Iris pigment epithelial cell (primary cell): ENCODE measurements at places on chromosomes 2 and 18.

- no peak for DNase-seq
Measured at GRCh38 chr2:169005080-169005598, 26.0 kb downstream of the ABCB11 start.

DNA sequence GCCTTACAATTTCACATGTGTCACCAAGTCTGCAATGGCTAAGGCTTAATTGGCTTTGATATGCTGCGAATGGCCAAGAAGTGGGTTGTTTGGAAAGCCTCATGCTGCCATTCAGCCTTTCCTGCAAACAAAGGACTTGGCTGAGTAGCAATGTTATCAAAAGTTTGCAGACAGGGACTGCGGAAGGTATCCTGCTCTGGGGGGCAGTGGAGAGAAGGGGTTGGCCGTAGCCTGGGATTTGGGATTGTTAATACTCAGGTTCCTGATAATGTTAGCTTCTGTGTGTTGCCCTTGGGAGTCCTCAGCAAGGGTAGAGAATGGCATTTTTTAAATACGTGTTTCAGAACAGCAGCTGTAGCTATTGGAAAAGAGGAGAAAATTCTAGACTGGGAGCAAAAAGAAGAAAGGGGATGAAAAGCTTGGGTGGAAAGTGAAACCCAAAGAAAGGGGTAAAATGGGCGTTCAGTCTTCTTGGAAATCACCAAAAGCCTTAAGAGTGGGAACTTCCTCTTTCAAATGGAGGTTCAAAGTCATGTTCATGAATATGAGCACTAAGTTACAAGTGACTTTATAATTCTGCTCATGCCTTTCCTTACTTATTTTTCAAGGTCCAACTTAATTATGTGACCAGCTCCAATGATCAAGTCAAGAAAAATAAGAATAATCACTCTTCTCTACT lies 325.1 kb downstream of the RNF144A start:
- DNase-seq, result no peak

DNA sequence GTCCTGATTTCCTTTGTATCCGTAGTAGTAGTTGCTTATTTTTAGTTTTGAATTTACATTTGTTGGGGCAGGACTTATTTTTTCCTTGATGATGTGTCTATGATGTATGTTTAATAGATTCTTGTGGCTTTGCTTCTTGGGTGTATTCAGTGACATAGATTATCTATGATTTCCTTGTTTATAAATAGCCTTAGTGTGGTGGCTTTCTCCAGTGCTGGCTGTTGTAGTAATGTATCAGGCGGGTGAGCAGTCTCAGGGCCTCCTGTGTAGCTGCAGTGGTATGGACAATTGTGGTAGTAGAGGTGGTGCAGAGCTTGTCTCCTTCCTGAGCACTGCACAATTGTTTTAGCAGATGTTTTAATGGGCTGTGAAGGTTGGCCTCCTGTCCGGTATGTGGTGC lies 60.5 kb downstream of the SMCHD1 start:
- peak; percentile 55 for DNase-seq

- DNase-seq, result no peak
Measured at GRCh38 chr2:119260646-119261492, 37.2 kb downstream of the STEAP3 start.

GRCh38 chr2:144261966-144262365 lies 258.0 kb downstream of the ZEB2 start:
- no peak for DNase-seq

- DNase-seq, result no peak
Measured at GRCh38 chr2:44623622-44624351, 262.0 kb downstream of the CAMKMT start.

DNA sequence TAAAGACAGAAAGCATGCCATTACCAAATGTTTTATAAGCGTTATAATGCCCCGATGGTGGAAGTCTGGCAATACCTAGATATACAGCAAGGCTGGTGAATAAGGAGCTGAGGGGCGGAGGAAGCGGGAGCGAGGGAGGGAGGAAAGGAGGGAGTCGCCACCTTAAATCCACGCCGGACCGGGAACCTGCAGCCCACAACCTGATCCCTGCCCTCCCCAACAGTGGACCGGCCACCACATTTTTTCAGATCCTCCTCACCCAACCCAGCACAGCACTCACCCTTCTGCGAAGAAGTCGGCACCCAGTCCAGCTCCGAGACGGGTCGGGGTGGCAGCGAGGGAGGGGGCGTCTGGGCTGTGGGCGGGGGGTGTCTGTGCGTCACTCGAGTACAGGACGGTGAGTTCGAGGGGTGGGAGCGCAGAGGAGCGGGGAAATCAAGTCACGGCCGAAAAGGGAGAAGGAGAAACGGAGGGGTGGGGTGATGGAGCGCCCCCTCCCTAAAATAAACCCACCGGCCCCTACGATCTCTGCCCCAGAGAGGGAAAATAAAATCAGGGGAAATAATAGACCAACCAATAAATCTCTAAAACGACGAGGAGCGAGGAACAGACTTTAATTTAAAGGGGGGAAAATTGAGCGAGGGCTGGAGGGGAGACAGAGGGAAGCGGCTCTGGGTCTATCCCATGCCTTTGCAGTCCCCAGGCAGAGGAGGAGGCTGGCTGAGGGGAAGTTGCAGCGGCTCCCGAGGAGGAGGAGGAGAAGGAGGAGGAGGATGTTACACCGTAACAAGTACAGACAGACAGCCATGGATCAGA lies 96.5 kb upstream of the SERTAD2 start:
- DNase-seq, result peak; percentile 52

- DNase-seq, result peak; percentile 51
Measured at GRCh38 chr2:221969087-221969829, 329.5 kb downstream of the PAX3 start.

DNA sequence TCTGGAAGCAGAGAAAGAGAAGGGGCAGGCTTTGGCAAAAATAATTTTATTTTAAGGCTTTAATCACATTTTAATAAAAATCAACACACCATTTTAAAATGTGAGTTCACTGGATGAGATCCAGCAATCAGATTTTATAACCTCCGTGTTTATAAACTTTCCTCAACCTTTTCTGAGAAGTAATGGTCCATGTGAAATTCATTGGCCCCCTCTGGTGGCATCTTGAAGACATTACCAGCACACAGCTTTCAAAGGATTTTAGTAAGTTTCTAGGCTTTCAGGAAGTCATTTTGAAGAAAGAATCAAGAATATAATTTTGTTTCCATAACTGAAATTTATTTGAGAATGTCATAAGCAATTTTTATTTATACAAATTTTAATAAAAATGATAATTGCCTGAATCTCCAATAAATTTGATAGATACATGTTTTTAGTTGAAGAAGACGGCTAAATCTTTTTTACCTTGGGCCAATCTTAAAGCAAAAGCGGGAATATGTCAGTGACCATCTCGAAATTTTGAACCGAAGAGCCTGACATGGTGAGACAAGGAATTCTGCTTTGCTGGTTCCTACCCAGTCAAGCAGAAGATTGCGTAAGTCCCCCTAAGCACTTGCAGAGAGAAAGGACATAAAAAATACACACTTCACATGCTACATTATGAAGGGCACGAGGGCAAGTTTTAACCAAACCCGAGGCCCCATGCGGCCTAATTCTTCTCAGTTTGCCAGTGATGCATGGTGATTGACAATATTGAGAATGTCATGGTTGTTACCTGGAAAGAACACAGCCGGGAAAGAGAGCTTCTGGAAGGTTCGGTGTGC lies 128.4 kb upstream of the CBLN2 start:
- peak; percentile 37 for DNase-seq

DNA sequence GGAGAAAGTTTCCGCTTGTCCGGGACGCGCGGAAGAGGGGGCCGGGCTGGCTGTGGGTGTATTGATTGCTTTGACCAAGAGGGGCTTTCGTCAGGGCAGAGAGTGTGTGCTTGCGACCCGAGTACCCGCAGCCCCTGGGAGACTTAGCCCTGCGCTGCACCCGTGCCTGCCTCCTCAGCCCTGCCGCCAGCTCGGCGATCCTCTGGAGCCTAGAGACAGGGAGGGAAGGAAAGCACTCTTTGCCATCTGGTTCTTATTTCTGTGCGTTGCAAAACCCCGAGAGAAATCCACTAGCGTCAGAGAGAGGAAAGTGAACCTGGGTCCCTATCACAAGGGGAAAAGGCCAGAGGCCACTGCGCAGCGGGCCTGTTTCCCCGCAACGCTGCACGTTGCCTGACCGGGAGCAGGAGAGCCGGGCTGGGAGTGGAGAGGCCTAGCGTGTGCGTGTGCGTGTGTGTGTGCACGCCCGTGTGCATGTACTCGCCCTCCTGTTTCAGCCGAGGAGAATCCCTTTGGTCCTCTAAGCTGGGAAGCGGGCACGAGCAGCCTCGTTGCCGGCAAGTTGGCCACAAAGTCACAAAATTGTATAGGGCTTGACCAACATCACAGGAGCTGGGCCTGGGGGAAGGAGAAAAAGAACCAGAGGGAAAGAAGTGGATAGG lies 1.7 kb downstream of the SIX3 start:
- DNase-seq, result no peak

DNA sequence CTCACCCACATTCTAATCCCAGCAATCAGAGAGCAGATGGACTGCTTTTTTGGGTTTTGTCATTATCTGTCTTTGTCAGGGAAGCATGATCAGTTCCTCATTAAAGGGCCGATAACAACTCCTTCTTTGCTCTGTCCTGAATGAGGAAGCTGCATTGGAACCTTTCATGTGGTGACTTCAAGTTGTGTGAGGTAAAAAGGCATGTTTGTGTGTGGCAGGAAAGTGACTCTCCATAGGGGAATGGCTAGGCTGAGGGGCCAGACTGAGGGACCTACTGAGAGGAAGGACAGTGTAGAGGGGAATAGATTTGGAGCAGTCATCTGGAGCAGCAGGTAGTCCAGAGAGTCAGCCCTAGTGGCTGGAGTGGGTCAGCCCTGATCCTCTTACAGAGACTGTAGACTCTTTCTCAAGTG lies 23.6 kb upstream of the LRRTM1 start:
- no peak for DNase-seq

GRCh38 chr2:74267068-74267467 lies 68.7 kb downstream of the MTHFD2 start:
- no peak for DNase-seq

DNA sequence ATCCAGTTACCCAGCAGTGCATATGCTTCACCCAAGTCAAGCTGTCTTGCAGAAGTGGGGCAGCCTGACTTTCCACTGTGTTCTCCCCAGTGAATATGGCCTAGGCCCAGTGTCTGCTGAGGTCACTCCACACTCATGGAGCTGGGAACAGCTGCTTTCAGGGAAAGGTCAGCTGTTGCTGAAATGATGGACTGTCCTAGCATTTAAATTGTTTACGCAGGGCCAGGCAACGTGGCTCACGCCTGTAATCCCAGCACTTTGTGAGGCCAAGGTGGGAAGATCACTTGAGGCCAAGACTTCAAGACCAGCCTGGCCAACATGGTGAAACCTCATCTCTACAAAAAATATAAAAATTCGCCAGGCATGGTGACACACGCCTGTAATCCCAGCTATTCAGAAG lies 86.5 kb downstream of the LIPG start:
- DNase-seq, result no peak
